ENCODE measurements at places on chromosomes 5 and 9.

GRCh38 chr5:178569485-178569884 lies 20.7 kb downstream of the COL23A1 start:
- DNase-seq = no peak

DNA sequence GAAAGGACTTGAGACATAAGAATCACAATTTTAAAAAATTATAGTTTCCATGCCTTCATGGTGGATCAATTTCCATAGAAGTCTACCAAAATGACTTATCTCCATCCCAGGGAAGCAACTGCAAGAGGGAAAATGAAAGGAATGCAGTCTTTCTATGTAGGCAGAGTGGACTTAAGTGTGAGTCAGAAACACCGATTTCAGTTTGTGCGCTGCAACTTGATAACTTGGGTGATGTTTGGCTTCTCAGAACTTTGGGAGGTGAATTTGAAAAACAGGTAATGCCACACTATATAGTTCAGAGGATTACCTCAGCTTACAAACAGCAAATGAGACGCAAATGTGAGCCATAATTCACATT lies 708 bp upstream of the CSNK1G3 start:
- no peak for DNase-seq

GRCh38 chr5:174752121-174752520 lies 27.7 kb downstream of the MSX2 start:
- DNase-seq = no peak

GRCh38 chr5:143261748-143262392 lies 141.6 kb downstream of the NR3C1 start:
- no peak for DNase-seq

DNA sequence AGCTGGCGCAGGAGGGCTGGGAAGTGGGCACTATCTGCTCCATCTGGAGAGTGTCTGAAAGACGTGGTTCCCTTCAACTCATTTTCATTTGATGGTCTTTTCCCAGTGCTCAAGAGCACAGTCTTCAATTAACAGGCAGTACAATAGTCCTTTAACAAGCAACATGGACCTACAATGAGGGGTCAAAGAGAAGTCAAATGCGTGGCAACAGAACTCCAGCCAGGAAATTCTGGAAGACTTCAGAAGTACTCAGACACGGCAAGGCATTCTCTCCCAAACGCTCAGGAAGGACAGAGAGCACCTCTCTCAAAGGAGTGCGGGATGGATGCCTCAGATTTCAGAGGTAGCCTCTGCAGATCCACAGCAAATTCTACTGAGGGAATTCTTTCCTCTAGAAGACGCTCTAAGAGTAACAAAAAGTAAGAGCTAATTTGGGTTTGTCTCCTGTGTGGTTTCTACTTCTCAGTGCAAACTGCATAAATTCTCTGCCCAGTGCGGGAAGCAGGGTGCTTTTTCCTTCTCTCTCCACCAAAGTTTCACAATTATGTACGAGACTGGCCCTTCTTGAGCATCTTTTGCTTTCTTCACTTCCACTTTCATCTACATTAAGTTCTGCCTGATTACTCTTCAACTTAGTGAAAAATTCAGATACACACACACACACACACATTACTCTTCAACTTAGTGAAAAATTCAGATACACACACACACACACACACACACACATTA lies 56.4 kb downstream of the LHFPL2 start:
- no peak for DNase-seq

Data from activated gamma-delta T cell (primary cell).